ENCODE measurements at places on chromosomes 12 and 14.

DNA sequence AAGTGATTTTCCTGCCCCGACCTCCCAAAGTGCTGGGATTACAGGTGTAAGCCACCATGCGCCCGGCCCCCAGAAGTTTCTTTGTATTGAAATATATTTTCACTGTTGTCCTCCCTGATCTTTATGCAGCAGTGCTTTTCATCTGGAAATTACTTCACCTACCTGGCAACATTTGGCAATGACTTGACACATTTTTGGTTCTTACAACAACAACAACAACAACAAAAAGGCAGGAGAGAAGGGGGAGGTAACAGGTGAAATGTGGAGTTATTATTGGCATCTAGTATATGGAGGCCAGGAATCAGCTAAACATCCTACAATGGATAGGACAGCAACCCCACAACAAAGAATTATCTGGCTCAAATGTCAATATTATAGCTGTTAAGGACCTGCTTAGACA is 13.9 kb downstream of the FANCM start:
- no peak for DNase-seq

DNA sequence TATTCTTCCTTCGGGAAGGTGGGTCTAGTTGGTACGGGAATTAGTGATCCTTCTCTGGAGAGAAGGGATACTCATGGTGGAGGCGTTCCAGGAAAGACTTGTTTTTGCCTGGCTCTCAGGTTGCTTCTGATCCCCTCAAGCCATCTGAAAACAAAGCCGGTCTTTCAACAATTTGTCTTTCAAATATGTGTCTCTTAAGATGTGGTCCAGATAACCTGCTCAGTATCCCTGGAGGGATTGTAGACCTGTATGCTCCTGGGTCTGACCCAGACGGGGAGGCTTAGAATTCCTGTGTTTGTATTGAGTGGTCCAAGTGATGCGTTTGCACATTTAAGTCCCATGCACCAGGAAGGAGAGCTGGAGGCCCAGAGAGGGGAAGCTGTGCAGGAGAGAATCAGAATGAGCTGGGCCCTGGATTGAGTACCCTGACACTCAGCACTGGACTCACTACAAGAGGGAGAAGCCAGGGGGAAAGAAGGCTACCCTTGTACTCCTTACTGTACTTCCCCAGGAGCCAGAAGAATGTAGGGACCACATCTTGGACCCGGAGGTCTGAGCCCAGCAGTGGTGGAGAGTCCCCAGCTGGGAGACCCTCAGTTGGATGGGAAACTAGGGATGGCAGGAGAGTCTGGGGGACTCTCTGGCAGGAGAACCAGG is 40.4 kb downstream of the ERH start:
- DNase-seq, result no peak

- DNase-seq, result no peak
These were observed 3.4 kb downstream of the GDF11 start for GRCh38 chr12:55746174-55746912.

DNA sequence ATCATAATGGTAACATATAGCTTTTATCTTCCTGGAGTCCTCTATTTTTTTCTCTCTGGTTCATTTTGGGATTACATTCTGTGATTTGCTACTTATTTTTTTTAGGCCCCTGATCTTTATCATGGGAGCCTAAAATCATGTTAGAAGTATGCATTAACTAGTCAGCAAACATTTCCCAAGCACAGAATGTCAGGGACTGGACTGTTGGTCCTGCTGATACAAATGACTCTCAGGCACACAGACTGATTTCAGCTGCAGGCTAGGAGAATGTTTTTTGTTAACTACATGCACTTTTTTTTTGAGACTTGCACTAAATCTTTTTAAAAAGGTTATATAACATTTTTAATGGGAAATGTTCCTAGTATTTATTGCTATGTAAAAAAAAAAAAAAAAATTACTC is 131.1 kb downstream of the ACSS3 start:
- no peak for DNase-seq

DNA sequence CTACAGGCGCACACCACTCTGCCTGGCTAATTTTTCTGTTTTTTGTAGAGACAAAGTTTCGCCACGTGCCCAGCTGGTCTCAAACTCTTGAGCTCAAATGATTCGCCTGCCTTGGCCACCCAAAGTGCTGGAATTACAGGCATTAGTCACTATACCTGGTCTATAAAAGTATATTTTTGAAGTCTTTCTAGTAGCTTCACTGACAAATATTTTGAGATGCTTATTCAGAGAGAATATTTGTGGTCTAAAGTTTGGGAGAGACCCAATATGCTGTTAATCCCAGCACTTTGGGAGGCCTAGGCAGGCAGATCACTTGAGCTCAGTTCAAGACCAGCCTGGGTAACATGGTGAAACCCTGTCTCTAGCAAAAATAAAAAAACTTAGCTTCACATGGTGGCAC is 22.0 kb upstream of the PPP1R12A start:
- no peak for DNase-seq

GRCh38 chr12:116892349-116893140 is 11.3 kb upstream of the HRK start:
- DNase-seq, result no peak

DNA sequence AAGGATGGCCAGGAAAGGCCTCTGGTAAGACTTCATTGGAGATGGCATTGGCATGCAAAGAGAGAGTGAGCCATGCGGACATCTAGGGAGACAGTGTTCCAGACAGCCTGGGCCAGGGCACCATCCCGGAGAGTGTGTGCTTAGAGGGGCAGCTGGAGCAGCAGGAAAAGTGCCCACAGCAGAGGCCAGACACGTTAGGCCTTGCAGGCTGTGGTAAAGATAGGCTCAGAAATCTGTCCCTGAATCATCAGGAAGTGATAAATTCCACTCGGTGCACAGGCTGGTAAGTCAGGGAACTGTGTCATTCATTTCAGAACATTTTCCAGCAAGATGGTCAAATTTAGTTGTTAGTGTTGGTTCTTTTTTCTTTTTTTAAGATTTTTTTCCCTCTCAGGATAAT is 8.8 kb downstream of the GALNT16 start:
- no peak for DNase-seq

DNA sequence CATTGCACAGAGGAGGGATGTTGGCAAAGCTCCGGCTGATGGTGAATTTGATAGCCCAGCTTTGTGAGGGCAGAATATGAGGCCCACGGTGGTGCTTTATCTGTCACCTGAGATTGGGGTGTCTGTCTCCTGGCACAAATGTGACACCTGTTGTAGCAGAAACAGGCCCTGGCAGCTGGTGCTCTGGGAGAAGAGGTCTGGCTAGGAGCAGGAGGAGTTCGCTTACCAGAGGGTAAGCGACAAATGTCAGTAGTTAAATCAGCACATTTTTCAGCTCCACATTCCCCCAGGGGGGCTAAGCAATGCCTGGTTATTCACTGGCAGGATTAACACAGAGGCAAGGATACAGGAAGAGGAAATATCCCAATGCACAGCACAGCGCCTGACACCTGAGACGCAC is 71.1 kb downstream of the B4GALNT3 start:
- no peak for DNase-seq

GRCh38 chr12:21543151-21543550 is 17.1 kb downstream of the SPX start:
- no peak for DNase-seq

Measured in effector memory CD8-positive, alpha-beta T cell (primary cell).